ENCODE measurements at places on chromosomes 4 and X.

GRCh38 chr4:95556207-95556859, 7.6 kb upstream of the UNC5C start:
- no peak for DNase-seq

DNA sequence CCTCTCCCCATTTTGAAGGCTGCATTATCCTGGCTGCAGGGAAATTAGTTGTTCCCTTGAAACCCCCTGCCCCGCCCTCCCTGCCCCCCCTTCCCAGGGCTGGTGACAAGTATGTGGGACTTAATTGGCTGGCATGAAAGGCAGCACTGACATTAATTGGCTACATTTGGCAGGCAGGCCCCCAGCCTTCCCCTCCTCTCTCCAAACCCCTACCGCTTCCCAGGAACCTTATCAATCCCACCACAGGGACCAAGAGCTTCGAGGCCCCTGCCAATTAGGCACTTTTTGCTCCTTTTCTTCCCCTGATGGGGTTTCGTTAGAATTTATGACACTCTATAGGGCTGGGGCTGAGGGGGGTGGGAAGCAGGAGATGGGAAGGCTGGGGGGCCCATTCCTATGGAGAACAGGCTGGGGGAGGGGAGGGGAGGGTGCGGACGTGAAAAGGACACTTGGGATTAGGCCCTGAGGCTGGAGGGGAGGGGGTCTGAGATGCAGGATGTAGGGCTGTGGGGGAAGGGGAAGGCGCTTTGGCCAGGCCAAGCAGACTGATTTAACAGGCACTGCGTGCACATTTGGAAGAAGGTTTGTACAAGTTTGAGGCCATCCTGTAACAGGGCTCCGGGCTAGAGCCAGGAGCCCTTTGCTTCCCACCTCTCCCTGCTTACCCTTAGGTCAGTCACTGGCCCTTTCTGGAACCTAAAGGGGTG, 52.2 kb downstream of the EFNB1 start:
- DNase-seq: no peak

- no peak for DNase-seq
These were observed 200.0 kb upstream of the FTHL17 start for GRCh38 chrX:31271615-31272471.

- no peak for DNase-seq
These were observed 35.1 kb downstream of the KLHL8 start for GRCh38 chr4:87185146-87185870.

- DNase-seq: no peak
These were observed 25.8 kb downstream of the PDGFRA start for GRCh38 chr4:54254915-54255246.

- no peak for DNase-seq
These were observed 25.1 kb downstream of the UGDH start for GRCh38 chr4:39502019-39502663.

DNA sequence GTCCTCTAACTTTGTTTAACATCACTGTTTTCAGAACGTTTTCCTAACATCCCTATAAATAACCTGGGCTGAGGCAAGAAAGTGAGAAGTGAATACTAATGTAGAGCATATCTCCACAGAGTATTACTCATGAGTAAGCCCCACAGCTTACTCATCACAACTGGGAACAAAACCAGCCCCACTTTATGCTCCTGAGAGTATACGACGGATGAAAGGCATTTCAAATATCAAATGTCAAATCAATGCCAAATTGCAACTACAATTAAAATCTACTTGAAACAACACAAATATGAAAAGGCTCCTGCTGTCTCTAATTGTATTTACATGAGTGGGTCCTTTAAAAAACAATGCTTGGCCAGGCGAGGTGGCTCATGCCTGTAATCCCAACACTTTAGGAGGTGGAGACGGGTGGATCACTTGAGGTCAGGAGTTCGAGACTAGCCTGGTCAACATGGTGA, 41.2 kb downstream of the SH3RF1 start:
- DNase-seq: no peak

DNA sequence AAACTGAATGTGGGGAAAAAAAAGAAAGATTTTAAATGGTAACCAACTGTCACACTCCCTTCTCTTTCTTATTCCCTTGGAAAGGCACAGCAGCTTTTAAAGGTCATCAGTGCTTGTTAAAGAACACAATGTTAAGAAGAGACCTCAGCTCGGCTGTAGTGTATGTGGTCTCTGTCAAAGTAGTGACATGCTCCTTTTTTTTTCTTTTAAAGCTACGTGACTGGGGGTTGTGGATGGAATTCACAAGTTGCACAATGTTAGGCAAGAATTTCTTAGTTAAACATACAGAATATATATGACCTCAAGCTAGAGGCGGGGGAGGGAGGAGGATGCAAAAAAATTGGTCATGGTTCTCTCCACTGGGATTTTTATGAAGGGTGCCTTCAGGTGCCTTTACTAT, 45.6 kb downstream of the OCRL start:
- DNase-seq: no peak

DNA sequence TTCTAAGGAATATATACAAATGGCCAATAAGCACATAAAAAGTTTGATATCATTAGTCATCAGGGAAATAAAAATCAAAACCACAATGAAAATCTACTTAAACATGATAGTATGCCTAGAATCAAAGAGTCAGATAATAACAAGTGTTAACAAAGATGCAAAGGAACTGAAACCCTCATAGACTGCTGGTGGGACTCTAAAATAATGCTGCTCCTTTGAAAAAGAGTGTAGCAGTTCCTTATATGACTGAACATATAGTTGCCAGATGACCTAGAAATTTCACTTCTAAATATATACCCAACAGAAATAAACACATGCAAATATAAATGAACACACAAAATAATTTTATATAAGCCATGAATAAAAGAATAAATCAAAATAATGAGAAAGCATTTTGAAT, 205.1 kb upstream of the CTSO start:
- no peak for DNase-seq

DNA sequence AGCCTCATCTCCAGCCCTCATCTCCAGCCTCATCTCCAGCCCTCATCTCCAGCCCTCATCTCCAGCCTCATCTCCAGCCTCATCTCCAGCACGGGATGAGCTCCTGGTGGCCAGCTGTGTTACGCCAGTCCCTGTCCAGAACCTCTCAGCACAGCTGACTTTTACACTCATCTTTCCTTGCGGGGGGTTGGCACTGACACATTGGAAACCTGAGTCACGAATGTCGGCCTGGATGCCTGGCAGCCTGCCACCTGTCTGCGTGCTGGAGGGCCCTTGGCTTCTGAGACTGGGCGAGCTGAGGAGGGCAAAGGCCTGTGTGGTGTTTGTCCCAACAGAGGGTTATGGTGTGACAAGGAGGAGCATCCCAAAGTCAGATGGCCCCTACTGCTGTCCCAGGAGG, 66.1 kb upstream of the HGFAC start:
- DNase-seq: no peak

- DNase-seq: no peak
These were observed 66.4 kb downstream of the ARAP2 start for GRCh38 chr4:36177946-36178345.
